ENCODE measurements at places on chromosomes 5 and 9.

DNA sequence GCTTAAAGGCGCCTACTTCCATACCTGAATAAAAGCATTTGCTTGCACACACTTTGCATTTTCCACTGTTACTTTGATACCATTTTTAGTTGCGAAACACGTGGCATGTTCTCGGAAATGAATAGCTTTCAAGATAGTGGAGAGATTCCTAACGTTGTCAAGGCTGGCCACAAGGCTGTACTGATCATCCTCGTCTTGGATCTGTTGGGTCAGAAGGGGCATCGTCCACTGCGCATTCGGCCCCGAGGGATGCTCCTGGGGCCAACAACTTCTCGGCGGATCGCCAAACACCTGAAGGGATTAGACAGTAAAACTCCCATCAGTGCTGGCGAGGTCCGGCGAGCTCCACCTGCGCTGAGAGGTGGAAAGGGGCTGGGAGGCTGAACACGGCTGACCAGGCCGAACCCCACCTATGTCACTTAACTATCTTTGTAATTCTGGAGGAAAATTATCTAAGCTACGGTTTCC lies 599 bp downstream of the RAD1 start:
- no peak for DNase-seq

DNA sequence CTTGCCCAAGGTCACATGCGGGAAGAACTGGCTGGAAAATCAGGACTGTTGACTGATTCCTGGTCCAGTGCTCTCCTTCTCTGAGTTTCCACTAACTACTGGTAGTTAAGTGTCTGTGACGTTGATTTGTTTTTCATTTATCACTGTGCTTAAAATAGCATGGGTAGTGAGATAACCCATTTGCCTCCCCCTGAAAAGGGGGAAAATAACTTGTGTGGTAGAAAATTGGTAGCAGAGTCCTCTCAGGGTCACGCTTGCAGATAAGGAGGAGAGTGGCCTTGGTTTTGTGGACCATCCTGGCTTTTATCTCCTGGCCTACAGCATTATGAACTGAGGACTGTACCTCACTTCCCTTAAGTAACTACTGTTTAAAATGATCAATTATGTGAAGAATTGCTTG lies 10.9 kb downstream of the FUBP3 start:
- DNase-seq = no peak

DNA sequence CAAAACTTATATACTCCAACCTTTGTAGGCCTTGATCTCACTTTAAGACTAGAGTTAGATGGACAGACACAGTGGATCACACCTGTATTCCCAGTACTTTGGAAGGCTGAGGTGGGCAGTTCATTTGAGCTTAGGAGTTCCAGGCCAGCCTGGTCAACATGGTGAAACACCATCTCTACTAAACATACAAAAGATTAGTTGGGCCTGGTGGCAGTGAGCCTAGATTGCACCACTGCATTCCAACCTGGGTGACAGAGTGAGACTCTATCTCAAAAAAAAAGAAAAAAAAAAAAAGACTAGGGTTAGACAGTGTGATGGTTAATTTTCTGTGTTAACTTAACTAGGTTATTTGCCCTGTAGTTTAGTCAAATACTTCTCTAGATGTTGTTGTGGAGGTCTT lies 74.1 kb downstream of the CFAP95 start:
- no peak for DNase-seq

GRCh38 chr5:6845856-6846255 lies 132.6 kb downstream of the TENT4A start:
- DNase-seq = no peak

DNA sequence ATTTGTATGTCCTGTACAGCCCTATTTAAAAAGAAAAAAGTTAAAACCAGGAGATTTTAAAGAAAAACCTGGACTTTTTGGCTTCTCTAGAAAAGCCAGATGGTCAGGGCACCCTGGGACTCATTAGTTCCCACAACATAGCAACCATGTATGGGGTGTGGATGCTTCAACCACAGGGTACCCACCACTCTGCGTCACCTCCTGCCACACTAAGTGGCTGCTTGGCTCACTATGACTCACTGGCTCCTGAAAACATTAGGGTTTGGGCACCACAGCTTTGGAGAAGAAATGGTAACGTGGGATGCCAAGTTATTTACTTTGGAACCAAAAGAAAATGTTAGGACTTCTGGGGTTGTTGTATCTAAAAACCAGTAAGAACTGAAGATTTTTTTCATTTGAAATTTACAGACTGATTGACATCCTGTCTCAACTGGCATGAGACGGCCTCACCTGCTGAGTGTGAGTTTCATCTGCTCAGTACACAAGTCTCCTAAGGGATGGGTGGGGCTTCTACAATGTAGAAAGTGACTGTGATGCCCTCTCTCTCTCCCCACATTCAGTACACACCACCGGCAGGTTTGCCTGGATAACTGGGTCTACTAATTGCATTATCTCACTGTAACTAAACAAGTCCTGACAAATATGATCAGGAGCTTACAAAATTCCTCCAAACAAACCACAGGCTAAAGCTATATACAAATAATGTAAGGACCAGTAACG lies 103.9 kb downstream of the ESM1 start:
- no peak for DNase-seq
